ENCODE measurements at places on chromosomes 12 and 14.

DNA sequence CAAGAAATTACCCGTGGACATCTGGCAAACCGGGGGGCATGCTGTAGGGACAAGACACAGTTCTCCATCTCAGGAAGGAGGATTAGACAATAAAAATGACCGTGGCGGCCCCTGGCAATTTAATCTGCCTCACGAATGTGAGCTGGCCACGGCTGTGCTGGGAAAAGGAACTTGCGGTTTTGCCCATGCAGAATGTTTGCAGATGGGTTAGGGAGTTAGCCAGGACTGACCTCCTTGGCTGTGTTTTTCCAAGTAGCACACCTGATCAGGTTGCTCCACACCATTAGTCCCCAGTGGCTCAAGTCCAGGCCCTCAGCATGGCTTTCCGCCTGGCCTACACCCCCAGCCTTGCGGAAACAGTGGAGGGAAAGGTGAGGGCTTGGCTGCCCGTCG is 20.8 kb downstream of the TPCN1 start:
- no peak for DNase-seq
- peaks cover 1% of the 10 kb centered on the region for H3K36me3 ChIP-seq
- peak overlapping the region; percentile 95 for H3K27ac ChIP-seq

GRCh38 chr12:28167981-28168485 is 22.2 kb upstream of the CCDC91 start:
- H3K27me3 ChIP-seq: no peaks in the 10 kb centered on the region
- H3K36me3 ChIP-seq: no peaks in the 10 kb centered on the region
- peaks cover 6% of the 10 kb centered on the region for H3K4me1 ChIP-seq

- H3K4me3 ChIP-seq: no peak overlapping the region
- peak; percentile 41 for DNase-seq
- no peaks in the 10 kb centered on the region for H3K4me1 ChIP-seq
- no peaks in the 10 kb centered on the region for H3K27me3 ChIP-seq
- H3K36me3 ChIP-seq: no peaks in the 10 kb centered on the region
Observed at GRCh38 chr12:43444940-43445564, 107.0 kb downstream of the ADAMTS20 start.

DNA sequence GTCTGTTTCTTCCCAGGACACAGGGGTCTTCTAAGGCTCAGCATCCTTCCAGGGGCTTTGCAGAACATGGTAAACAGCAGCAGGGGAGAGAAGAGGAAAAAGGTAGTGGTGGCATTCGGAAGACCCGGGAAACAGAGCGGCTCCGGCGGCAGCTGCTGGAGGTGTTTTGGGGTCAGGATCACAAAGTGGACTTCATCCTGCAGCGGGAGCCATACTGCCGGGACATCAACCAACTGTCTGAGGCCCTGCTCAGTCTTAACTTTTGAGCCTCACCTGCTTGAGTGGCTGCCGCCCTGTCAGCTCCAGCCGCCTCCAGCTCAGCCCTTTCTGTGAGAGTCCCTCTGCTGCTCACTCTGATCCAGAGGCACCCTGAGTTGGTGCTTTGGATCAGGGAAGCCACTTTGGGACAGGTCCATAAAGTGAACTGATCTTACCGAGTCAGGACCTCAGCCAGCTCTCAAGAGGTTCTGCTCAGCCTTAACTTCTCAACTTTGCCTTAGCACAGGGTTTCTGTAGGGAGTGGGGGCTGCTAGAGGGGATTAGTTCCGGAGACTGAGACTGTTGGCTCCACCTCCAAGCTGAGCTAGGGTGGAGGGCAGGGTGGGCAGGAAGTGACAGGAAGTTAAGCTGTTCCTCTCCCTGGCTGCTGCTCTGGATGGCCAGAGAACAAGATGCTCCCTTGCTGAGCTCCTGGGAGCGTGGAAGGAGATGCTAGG is 5.4 kb downstream of the SDR39U1 start:
- peaks cover 18% of the 10 kb centered on the region for H3K36me3 ChIP-seq
- no peak overlapping the region for H3K27ac ChIP-seq
- H3K27me3 ChIP-seq: no peaks in the 10 kb centered on the region
- DNase-seq: no peak

GRCh38 chr12:94025756-94026155 is 122.6 kb upstream of the PLXNC1 start:
- no peak overlapping the region for H3K4me3 ChIP-seq
- peaks cover 3% of the 10 kb centered on the region for H3K27me3 ChIP-seq
- DNase-seq: no peak
- peaks cover 6% of the 10 kb centered on the region for H3K36me3 ChIP-seq
- no peaks in the 10 kb centered on the region for H3K4me1 ChIP-seq
- no peak overlapping the region for H3K27ac ChIP-seq

- peaks cover 31% of the 10 kb centered on the region for H3K4me1 ChIP-seq
- H3K36me3 ChIP-seq: peaks cover 7% of the 10 kb centered on the region
- peak overlapping the region; percentile 73 for H3K27ac ChIP-seq
- peak overlapping the region; percentile 92 for H3K4me3 ChIP-seq
Observed at GRCh38 chr12:12613344-12613743, 1.7 kb downstream of the CREBL2 start.

GRCh38 chr14:100294963-100295330 is 11.3 kb downstream of the SLC25A29 start:
- H3K4me1 ChIP-seq: no peaks in the 10 kb centered on the region
- no peak overlapping the region for H3K4me3 ChIP-seq
- H3K27ac ChIP-seq: no peak overlapping the region
- peaks cover 5% of the 10 kb centered on the region for H3K36me3 ChIP-seq
- no peak for DNase-seq
- no peaks in the 10 kb centered on the region for H3K27me3 ChIP-seq

GRCh38 chr12:49888461-49889151 is 15.1 kb downstream of the FAIM2 start:
- H3K36me3 ChIP-seq: no peaks in the 10 kb centered on the region
- H3K27ac ChIP-seq: no peak overlapping the region
- peaks cover 19% of the 10 kb centered on the region for H3K4me1 ChIP-seq
- H3K27me3 ChIP-seq: peaks cover 34% of the 10 kb centered on the region

- no peaks in the 10 kb centered on the region for H3K27me3 ChIP-seq
- no peaks in the 10 kb centered on the region for H3K4me1 ChIP-seq
- H3K4me3 ChIP-seq: no peak overlapping the region
- no peak for DNase-seq
Observed at GRCh38 chr12:103819312-103819711, 21.7 kb downstream of the NT5DC3 start.

- H3K36me3 ChIP-seq: no peaks in the 10 kb centered on the region
- no peaks in the 10 kb centered on the region for H3K27me3 ChIP-seq
- H3K27ac ChIP-seq: no peak overlapping the region
- H3K4me3 ChIP-seq: no peak overlapping the region
Observed at GRCh38 chr14:89564286-89564957, 147.4 kb upstream of the FOXN3 start.

GRCh38 chr14:102125546-102125945 is 14.2 kb upstream of the WDR20 start:
- H3K27ac ChIP-seq: peak overlapping the region; percentile 69
- peaks cover 20% of the 10 kb centered on the region for H3K4me1 ChIP-seq
- no peak for DNase-seq
- H3K4me3 ChIP-seq: no peak overlapping the region
- H3K27me3 ChIP-seq: no peaks in the 10 kb centered on the region
- no peaks in the 10 kb centered on the region for H3K36me3 ChIP-seq

GRCh38 chr14:76484355-76484754 is 108.4 kb downstream of the ESRRB start:
- no peak overlapping the region for H3K4me3 ChIP-seq
- no peak for DNase-seq
- H3K27ac ChIP-seq: no peak overlapping the region
- peaks cover 13% of the 10 kb centered on the region for H3K27me3 ChIP-seq

- H3K36me3 ChIP-seq: no peaks in the 10 kb centered on the region
- no peak overlapping the region for H3K4me3 ChIP-seq
- peaks cover 36% of the 10 kb centered on the region for H3K27me3 ChIP-seq
- no peak for DNase-seq
- no peak overlapping the region for H3K27ac ChIP-seq
- no peaks in the 10 kb centered on the region for H3K4me1 ChIP-seq
Observed at GRCh38 chr14:101118233-101118632, 214.7 kb upstream of the RTL1 start.

- H3K27ac ChIP-seq: no peak overlapping the region
- peaks cover 69% of the 10 kb centered on the region for H3K27me3 ChIP-seq
- peaks cover 27% of the 10 kb centered on the region for H3K36me3 ChIP-seq
- H3K4me3 ChIP-seq: peak overlapping the region; percentile 84
Observed at GRCh38 chr12:114679452-114679875, 4.5 kb downstream of the TBX3 start.

DNA sequence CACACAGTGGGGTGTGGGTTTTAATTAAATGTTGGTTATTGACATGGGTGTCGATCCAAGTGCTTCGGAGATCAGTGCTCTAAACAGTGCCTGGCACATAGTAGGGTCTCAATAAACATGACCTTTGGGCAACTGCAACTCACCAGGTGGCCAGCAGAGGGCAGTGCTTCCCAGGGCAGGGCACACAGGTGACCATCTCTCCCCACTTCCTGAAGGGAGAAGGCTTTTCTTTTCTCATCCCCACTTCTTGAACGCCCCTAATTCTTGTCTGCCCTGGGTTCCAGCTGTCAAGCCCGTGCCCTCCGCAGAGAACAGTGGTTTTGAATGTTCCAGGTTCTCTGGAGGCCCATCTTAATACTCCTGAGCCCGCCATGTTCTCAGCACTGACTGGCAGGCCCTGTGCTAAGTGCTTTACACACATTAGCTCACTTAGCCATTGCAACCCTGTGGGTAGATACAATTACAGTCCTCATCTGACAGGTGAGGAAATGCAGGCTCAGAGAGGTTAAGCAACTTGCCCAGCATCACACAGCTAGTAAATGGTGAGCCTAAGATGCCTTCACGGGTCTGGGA is 16.3 kb downstream of the RAPGEF3 start:
- H3K36me3 ChIP-seq: no peaks in the 10 kb centered on the region
- H3K27ac ChIP-seq: no peak overlapping the region
- peaks cover 26% of the 10 kb centered on the region for H3K27me3 ChIP-seq
- DNase-seq: peak; percentile 39

- H3K36me3 ChIP-seq: no peaks in the 10 kb centered on the region
- H3K27ac ChIP-seq: no peak overlapping the region
- no peak overlapping the region for H3K4me3 ChIP-seq
- H3K4me1 ChIP-seq: peaks cover 6% of the 10 kb centered on the region
- H3K27me3 ChIP-seq: peaks cover 2% of the 10 kb centered on the region
Observed at GRCh38 chr12:41074473-41074769, 113.7 kb upstream of the PDZRN4 start.

GRCh38 chr14:66069830-66070541 is 416.2 kb upstream of the CCDC196 start:
- no peak overlapping the region for H3K4me3 ChIP-seq
- no peaks in the 10 kb centered on the region for H3K36me3 ChIP-seq
- H3K27me3 ChIP-seq: peaks cover 16% of the 10 kb centered on the region
- H3K4me1 ChIP-seq: no peaks in the 10 kb centered on the region

GRCh38 chr14:65095633-65096205 is 6.6 kb downstream of the MAX start:
- no peak for DNase-seq
- H3K27ac ChIP-seq: no peak overlapping the region
- no peaks in the 10 kb centered on the region for H3K4me1 ChIP-seq
- no peaks in the 10 kb centered on the region for H3K27me3 ChIP-seq

- DNase-seq: no peak
- peaks cover 18% of the 10 kb centered on the region for H3K36me3 ChIP-seq
- no peak overlapping the region for H3K27ac ChIP-seq
- H3K4me1 ChIP-seq: no peaks in the 10 kb centered on the region
Observed at GRCh38 chr14:63713058-63713457, 14.8 kb downstream of the SGPP1 start.

DNA sequence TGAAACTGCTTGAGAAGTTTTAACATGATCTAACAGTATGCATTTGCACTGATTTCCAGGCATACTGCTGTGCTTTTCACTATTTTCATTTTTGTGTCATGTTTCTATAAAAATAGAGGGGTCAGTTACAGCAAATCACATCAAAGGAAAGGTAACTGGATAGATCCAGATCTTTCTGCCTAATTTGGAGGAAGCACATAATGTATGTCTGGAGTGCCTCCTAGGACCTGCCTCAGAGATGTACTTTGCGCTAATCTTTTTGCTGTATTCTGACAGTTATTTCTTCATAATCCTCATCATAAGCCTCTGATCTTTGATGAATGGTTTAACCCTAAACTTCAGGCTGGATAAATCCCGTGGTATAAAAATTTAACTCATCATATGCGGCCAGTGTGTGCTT is 111.2 kb upstream of the NPAS3 start:
- H3K27me3 ChIP-seq: peaks cover 30% of the 10 kb centered on the region
- H3K36me3 ChIP-seq: no peaks in the 10 kb centered on the region
- H3K4me1 ChIP-seq: peaks cover 5% of the 10 kb centered on the region
- H3K4me3 ChIP-seq: no peak overlapping the region
- no peak overlapping the region for H3K27ac ChIP-seq

- peaks cover 3% of the 10 kb centered on the region for H3K36me3 ChIP-seq
- peak overlapping the region; percentile 94 for H3K27ac ChIP-seq
- no peak for DNase-seq
- H3K4me1 ChIP-seq: peaks cover 16% of the 10 kb centered on the region
Observed at GRCh38 chr14:93183596-93184317, 940 bp downstream of the MOAP1 start.

DNA sequence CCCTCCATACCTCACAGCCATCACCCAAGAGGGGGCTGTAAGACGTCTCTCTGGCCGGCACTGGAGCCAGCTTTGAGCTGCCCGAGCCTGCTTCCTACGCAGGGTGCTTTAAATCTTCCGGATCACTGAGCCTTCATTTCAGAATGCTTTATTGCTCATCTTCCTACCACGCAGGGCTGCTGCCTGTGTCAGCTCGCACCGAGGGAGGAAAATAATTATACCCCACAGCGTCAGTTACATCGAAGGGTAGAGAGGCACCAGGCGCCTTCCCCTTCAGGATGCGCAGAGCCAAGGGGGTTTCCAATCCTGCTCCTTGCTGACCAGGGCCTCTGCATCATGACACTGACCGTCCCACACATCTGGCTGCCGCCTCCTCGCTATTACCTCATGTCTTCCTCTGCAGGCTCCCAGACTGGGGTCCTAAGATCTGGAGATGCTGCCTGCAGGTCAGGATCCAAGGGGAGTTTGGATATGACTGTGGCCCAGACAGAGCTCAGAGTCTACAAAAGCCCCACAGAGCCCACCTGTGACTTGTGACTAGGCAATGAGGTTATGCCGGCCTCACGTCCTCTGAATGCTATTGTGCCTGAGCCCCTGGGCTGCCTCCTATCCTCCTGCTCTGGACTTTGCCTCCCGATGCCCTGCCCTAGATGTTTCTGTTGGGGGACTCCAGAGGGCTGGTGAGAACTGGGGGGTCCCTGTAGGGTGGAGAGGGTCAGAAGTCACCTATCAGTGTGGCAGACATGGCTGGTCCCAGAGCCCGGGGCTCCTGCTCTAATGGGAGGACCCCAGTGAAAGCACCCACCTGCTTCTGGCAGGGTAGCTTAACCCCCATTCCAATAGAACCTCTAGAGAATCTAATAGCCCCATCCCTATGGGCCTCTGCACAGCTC is 220.3 kb upstream of the RTL1 start:
- peaks cover 27% of the 10 kb centered on the region for H3K27me3 ChIP-seq
- H3K36me3 ChIP-seq: no peaks in the 10 kb centered on the region
- no peak for DNase-seq
- H3K4me1 ChIP-seq: no peaks in the 10 kb centered on the region
- H3K27ac ChIP-seq: no peak overlapping the region

DNA sequence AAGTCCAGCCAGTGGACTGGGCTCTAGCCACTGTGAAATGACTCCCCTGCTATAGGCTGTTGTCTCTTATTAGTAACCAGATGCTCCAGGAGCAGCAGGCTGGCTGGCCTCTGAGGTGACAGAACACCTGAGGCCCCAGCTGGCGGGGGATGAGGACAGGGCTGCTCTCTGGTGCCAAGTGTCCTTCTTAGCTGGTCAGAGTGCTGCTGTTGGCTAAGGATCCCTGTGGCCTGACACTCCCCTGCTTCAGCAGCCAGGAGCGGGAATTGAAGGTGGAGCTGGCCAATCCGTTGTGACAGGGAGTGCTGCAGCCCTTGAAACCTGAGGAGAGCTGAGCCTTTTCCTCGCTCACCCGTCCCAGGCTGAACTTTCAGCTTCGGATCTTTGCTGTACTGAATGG is 30.7 kb downstream of the TMEM229B start:
- H3K4me1 ChIP-seq: peaks cover 6% of the 10 kb centered on the region
- H3K4me3 ChIP-seq: no peak overlapping the region
- H3K27ac ChIP-seq: peak overlapping the region; percentile 59
- H3K27me3 ChIP-seq: peaks cover 4% of the 10 kb centered on the region
- no peak for DNase-seq

Data from progenitor cell of endocrine pancreas (in vitro differentiated cells).